ENCODE measurements at places on chromosomes 4 and X.
A peak's percentile ranks its signal among the peaks of the same experiment; 100 is the strongest.

DNA sequence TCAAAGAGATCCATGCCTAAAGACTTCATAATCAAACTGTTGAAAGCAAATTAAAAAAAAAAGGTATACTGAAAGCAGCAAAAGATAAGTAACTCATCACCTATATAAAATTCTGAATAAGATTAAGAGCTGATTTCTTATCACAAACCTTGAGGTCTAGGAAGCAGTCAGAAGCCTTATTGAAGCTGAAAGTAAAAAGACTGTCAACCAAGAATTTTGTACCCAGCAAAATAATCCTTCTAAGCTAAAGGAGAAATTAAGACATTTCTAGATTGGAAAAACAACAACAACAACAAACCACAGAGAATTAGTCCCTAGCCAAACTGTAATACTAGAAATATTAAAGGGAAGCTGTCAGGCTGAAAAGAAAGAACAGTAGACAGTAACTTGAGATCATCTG is 622.9 kb downstream of the PCDH7 start:
- DNase-seq, result no peak

- no peak for DNase-seq
Observed at GRCh38 chr4:76205476-76205875, 8.1 kb downstream of the SCARB2 start.

DNA sequence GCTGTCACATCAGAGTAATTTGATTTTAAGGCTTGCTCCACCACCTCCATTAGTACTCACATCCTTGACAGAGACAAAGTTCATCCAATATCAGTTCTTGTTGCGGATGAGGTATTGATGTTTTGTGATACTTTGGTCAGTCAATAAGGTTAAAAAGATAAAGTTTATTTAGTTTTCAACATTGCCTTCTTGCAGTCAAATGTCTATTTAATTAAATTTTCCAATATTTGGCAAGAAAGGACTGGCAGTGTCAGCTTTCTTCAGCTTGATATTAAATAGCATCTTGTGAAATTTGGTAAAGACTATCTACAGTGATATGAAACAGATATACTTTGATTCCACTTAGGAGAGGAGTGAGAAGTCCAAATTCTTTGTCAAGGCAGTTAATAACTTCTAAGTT is 493.4 kb downstream of the ADGRL3 start:
- no peak for DNase-seq

DNA sequence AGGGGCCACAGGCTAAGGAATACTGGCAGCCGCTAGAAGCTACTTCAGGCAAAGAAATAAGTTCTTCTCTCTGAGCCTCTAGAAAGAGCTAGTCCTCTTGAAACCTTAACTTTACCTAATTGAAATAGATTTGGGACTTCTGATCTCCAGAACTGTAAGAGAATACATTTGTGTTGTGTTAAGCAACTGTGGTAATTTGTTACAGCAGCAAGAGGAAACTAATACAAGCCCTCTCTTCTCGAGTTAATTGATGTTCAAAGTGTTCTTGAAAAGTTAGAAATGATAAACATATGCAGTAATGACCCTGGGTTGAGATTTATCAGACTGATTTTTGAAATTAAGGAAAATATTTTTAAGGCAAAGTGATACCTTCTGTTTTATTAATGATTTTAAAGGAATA is 172.8 kb downstream of the ANTXR2 start:
- DNase-seq, result no peak

- DNase-seq, result no peak
Observed at GRCh38 chr4:123163501-123163900, 233.1 kb upstream of the SPRY1 start.

DNA sequence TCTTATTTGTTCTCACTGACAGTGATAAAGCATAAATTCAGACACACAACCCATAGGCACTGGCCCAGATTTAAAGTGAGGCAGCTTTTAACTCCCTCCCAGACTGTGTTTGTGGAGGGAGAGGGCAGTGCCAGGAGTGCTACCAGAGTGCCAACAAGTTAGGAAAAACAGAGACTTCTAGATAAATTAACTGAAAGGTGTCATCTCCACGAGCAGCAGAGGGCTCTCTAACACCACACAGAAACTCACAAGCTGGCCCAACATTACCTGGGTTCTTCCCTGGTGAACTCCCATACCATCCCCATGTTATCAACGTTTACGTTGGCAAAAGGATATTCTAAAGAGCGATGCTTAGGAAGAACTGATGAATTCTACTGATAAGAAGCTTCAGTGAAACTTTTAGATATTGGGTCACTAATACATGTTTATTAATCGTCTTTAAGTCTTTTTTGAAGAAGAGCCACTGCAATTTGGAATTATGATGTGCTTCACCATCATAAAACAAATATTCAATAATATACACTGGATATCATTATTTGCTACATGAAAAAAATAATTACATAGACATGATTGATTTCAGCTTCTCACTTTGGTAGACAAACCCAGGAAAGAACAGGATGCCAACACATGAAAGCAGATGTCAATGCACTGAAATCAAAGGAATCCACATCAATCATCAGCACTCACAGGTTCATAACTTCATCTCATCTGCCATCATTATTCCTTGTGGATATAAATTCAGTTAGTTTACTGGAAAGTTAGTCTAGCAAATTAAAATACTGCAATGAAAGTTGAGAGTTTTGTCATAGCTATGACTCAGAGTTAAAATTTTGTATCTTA is 121.2 kb upstream of the NAP1L5 start:
- peak; percentile 47 for DNase-seq

DNA sequence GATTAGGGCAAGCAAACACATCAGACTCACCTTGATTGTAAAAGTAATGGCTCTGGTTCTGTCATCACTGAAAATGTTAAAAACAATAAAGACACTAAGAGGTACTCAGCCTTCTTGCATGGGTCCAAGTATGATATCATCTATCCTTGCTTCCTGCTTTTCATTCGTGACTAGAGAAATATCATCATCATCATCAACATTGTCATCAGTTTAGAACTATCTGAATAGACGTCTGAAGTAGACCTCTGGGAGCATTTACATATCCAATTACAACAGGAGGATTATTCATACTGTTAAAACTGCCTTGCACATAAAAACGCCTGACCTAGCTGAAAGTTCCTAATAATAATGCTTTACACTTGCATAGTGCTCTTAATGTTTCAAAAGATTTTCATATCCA is 9.8 kb upstream of the FRAS1 start:
- no peak for DNase-seq

Measured in activated gamma-delta T cell treated with Interleukin-2 at 50 U/mL for 16 hours (primary cell).